GM12892 (cell line): ENCODE measurements at places on chromosomes 7 and 10.

- DNase-seq: no peak
These were observed 15.7 kb downstream of the UNCX start for GRCh38 chr7:1248143-1248915.

DNA sequence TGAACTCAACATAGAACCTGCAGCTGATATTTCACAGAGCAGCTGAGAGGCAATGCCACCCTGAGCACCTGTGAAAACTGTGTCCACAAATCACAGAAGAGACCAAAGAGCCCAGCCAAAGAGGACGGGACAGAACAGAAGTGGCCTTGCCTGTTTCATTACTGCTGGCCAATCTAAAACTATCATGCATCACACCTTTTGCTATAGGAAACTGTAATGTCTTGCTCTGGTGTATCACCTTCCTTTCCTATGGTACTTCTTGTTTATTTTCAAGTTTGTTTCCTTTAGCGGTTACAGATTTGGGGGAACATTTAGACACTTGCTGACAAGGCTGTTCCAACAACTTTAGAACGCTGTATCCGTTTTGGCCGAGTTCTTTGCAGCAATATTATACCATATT, 80.3 kb downstream of the PIP4K2A start:
- DNase-seq: no peak

GRCh38 chr10:27687743-27688142, 57.9 kb downstream of the MKX start:
- DNase-seq: no peak

DNA sequence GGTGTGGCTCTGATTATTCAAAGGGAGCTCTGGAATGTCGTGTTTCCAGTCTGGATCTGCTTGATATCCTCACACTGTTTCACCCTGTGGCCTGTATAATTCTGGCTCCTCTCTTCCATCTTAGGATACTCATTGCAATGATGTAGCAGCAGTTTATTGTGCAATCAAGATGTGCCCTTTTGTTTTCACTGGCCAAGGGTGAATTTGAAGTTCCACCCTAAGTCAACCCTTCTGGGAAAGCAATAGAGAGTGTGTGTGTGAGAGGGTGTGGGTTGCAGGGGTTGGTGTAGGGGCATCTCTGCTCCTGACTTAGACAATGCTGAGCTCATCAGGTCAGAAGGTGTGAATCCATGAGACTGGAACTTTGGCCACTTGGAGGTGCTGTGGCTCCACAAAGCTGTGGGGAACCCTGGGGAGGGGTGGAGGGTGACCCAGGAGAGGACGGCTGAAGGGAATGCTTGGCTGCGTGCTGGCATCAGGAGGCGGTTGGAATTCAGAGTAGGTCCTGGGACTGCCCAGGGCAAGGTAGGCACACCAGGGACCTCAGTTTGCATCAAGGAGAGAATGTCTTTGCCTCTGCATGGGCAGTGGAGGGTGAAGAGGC, 118.0 kb upstream of the PRSS58 start:
- DNase-seq: no peak

DNA sequence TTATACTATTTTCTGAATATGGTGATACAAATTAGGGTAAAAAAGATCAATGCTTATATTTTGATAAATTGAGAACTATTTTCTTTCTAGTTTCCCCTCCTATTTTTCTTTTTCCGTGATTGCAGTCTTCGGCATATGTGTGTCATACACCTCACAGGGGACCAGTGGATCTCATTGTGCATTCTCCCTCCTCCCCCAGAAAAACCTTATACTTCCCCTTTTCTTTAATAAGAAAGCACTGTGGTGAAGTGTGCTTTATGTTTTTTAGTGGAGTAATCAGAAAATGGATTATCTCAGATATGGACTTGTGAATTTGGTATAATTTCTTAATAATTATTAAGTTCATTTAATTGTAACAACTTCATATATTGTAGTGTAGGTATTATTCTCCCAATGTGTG, 72.8 kb downstream of the BICC1 start:
- no peak for DNase-seq

GRCh38 chr10:69303632-69304051, 25.3 kb downstream of the HK1 start:
- no peak for DNase-seq
